HT-29 (cell line): ENCODE measurements at places on chromosomes 12 and 14. TPM values are rescaled to one million over a fixed set of nuclear protein-coding genes. Genes with fewer than 3 reads are reported as not detected.

DNA sequence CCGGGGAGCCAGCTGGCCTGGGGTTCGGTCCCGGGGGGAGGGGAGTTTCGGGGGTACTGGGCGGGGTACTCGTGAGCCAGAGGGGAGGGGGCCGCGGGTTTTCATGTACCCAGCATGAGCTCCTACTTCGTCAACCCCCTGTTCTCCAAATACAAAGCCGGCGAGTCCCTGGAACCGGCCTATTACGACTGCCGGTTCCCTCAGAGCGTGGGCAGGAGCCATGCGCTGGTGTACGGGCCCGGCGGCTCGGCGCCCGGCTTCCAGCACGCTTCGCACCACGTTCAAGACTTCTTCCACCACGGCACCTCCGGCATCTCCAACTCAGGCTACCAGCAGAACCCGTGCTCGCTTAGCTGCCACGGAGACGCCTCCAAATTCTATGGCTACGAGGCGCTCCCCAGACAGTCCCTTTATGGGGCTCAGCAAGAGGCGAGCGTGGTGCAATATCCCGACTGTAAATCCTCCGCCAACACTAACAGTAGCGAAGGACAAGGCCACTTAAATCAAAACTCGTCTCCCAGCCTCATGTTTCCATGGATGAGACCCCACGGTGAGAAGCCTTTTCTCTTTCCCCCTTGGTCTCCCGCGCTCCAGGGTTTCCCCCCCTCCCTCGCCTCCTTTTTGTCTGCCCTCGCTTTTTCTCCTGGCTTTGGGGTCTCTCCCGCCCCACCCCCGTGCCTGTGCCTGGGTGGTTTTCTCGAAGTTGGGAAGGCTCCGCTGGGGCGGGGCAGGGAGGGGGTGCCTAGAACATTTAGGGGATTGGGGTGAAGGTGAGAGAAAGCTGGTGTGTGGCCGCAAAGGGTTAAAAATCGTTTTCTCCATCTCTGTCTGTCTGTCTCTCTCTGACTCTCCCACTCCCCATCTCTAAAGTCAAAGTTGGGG lies 627 bp downstream of the HOXC8 start:
- no peak for DNase-seq

DNA sequence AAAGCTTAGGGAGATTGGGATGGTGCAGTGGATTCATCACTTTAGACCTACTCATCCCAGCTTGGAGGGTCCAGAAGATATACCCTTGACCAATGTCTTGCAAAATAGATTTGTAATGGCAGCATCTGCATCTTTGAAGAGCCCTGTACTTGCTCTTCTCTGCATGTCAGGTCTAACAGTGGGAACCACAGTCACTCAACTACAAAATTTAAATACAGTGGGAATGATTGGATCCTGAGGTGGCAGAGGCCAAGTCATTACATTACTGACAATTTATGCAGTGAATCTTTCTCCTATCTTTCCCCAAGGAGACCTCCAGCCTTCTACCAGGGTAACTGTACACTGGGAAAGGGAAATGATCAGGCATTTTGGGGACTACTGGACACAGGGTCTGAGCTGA lies 8.2 kb upstream of the RNASE9 start:
- DNase-seq, result no peak

DNA sequence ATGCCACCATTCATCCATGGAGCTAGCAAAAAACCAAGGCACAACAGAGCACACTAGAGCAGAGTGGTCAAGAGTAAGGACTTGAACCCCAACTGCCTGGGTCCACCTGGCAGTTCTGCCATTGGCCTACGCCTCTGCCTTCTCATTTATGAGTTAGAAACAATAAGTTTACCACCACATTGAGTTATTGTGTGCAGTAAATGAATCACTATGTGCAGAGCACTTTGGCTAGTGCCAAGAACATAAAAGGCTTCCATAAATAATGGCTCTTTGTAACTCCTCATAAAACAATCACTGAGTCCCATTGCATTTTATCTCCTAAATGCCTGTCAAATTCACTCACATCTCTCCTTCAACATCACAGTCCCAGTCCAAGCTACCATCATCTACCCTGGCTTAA lies 86.3 kb downstream of the OTX2 start:
- DNase-seq, result no peak

DNA sequence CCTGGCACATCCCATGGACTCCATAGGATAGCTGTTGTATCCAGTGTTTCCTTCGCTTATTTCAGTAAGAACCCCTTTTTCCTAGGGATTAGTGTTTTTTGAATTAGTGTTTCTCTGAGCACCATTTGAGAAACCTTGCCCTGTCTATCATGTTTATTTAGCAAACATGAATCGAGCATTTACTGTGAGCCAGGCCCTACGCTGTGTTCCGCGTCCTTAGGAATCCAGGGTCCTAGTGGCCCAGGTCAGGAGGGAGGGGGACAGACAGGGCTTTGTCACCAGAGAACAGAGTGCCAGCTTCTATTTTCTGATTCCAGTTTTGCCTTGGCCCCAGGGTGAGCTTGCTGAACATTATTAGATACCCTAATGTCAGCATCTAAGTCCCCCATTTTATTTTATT lies 2.5 kb downstream of the TEAD4 start:
- DNase-seq, result no peak

- DNase-seq, result no peak
These were observed 178.8 kb downstream of the GRIP1 start for GRCh38 chr12:66500091-66500490.

The ACOT2 gene
- total RNA-seq, result 18.3 and 19.2 TPM in 2 replicates

GRCh38 chr14:74671789-74672188 lies 41.1 kb downstream of the AREL1 start:
- DNase-seq, result no peak

DNA sequence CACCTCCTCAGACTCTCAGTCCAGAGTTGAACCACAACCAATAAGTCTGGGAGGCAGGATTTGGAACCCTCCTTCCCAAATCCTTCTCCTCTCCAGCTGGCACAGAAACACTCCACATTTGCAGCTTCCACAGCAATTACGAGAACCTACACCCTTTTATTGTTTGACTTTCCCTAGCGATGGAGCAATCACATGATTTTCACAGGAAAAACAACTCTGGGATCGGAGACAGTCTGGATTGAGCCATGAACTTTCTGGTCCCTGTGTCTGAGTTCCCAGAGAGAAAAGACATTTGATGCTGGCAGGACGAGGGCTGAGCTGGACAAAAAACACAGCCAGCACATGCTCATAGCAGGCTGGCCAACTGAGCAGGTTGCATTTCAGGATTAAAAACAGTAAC lies 49.0 kb upstream of the STON2 start:
- no peak for DNase-seq

DNA sequence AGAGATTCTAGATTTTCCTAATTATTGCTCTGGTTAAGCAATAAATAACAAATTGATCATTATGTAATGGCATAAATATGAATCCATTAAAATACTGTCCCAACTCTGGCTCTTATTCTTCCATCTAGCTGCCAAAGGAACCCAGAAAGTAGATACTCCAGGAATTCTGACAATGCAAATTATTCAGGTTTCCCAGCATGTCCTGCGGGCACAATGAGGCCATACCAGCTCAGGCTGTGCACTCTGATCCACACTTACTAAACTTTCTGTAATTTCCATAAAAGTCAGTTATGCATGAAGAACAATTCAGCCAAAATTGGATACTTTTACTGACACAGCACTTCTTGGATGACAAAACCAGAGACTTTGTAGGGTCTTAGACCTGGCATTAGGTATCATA lies 576.3 kb downstream of the KCNH5 start:
- no peak for DNase-seq

The OR5AU1 gene
- not detected in 2 replicates for total RNA-seq

The SOAT2 gene
- 0.15 and 0.23 TPM in 2 replicates for total RNA-seq

The MSRB3 gene
- total RNA-seq, result 0.05 TPM in 1 of 2 replicates, not detected in the other

- DNase-seq, result no peak
These were observed 1.2 kb downstream of the SOCS2 start for GRCh38 chr12:93573552-93574223.
